ENCODE measurements at places on chromosomes 1 and 21. TPM values are rescaled to one million over a fixed set of nuclear protein-coding genes. Genes with fewer than 3 reads are reported as not detected.

The C1orf87 gene
- total RNA-seq = not detected

The AP4B1 gene
- 51.4 TPM for total RNA-seq

The SMPDL3B gene
- not detected for total RNA-seq

The CFAP57 gene
- total RNA-seq = 0.07 TPM

The ZNF683 gene
- 0.22 TPM for total RNA-seq

DNA sequence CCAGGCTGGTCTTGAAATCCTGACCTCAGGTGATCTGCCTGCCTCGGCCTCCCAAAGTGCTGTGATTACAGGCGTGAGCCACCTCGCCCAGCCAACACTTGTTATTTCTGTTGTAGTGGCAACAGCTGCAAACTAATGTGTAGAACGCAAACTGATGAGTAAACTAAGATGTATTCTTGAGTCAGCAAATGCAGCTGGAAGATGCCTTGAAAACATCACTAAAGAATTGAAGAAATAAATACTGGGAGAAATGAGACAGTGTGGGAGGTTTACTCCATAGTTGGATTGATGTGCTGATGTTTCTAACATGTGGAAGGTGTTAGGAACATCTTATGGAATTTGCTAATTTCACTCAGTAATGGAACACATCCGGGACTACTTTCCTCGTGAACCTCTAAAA is 61.3 kb upstream of the KCNE2 start:
- H3K4me3 ChIP-seq = no peak overlapping the region
- H3K4me1 ChIP-seq = no peaks in the 10 kb centered on the region
- DNase-seq = no peak
- H3K27ac ChIP-seq = no peak overlapping the region

DNA sequence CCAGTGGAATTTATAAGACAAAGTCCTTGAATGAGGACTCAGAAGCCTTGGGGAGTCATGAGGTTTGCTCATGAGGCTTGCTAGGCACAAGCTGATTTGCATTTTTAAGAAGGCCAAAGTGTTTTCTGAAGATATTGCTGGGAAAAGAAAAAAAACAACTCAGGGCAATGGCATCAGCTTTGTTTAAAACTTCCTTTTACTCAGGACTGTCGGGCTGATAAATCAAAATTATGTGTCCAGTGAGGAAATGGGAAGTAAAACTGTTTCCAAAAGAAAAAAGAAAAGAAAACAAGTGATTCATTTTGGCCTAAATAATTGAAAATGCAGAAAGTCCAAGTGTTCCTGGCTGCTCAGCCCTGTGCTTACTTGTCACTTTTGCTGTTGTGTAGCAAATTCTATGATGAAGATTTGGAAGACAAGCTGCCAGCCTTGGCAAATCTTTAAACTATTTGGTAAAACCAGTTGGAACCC is 282.4 kb downstream of the HLX start:
- H3K36me3 ChIP-seq = no peaks in the 10 kb centered on the region
- H3K27me3 ChIP-seq = no peaks in the 10 kb centered on the region
- H3K4me3 ChIP-seq = no peak overlapping the region
- no peaks in the 10 kb centered on the region for H3K4me1 ChIP-seq
- no peak for DNase-seq
